ENCODE measurements at places on chromosomes 7 and 10.

DNA sequence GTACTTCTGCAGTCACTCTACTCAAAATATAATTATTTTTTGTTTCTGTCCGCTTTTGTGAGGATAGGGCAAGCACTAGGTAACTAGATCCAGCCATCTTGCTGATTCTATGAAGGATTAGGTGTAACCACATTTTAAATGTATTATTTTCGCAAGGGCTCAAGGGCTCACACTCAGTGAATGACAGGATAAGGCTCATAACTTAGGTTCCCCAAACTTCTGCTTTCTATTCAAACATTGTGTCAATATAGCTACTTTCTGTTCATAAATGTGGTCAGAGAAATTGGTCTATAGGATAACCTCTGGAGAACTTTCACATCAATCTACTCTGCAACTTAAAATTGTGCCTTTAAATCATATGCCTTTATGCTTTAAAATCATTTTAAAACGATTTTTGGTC lies 1141.2 kb downstream of the SORCS1 start:
- DNase-seq, result no peak

- no peak for DNase-seq
These were observed 6.0 kb upstream of the HMX3 start for GRCh38 chr10:123129618-123130271.

GRCh38 chr10:119673271-119673670 lies 22.1 kb downstream of the BAG3 start:
- DNase-seq, result no peak

GRCh38 chr7:100968031-100968430 lies 1.3 kb upstream of the MUC12 start:
- DNase-seq, result no peak

- DNase-seq, result no peak
These were observed 73.0 kb upstream of the ADRB1 start for GRCh38 chr10:113970641-113971040.

DNA sequence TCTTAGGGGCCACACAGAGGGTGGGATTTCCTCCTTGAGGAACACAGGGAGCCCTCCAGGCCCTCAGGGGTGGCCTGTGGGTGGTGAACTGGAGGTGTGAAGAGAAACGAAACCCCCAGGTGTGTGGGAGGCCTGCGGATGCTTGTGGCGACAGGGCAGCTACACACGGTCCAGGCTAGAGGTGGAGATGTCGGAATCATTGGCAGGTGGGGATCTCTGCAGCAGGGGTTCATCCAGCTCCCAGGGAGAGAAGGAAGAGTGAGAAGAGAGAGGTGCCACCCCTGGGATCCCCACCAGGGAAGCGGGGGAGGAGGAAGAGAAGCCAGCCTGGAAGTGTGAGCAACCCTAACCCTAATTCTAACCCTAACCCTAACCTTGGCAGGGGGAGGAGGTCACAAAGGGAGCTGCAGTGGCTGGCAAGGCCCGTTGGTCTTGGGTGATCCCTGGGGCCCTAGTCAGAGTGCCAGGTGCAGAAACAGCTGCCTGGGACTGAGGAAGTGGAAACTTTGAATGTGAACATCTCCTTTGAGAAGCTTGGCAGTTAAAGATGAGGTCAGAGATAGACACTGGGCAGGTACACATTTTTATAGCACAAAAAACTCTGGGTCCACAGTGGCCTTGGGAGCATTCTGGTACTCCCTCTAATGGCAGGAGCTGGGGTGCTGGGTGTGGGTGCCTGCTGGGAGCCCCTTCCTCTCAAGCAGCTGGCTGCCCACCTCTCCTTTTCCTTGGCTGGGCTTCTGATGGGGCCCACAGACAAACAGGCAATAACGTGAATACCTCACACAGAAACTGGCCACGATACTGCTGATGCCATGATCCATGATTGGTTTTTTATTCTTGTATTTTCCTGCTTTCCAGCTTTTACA lies 6.8 kb upstream of the AEBP1 start:
- DNase-seq, result no peak

DNA sequence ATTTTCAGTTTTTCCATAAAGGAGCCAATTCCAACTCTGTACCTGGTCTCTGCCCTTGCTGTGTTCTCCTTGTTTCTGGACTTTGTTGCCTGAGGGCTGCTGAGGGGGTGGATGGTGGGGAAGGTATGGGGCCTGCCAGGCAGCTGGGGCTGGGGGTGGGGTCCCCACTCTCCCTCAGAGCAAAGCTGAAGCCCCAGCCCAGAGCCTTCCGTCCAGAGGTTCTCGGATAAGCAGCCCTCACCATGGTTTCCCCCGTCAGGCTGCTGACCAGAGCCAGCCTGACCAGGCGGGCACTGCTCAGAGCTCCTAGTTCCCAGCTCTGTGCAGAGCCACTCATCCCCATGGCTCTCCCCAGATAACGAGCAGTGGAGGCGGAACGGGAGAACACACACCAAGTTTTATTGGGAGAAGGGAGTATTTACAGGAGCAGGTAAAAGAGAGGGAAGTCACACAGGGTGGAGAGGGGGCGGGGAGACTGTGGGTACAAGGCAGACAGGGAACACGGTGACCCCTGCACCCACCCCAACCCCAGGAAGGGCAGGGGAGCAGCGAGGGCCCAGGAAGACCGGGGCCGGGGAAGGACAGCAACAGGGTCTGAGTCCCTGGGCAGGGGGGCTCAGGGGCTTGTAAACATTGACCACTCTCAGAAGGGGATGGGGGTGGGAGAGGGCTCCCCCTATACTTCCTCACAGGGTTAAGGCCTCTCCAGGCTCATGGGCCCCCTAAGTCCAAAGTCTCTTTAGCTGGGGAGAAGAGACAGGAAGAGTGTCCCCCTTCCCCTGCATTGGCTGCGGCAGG lies 5.8 kb downstream of the GNB2 start:
- DNase-seq, result no peak

GRCh38 chr7:39083781-39084180 lies 106.1 kb downstream of the POU6F2 start:
- no peak for DNase-seq

GRCh38 chr10:124644236-124644635 lies 99.9 kb downstream of the FAM53B start:
- DNase-seq, result no peak

- no peak for DNase-seq
These were observed 16.2 kb downstream of the ZNF425 start for GRCh38 chr7:149109969-149110368.

- DNase-seq, result no peak
These were observed 148.6 kb upstream of the YAE1 start for GRCh38 chr7:39417642-39418041.

DNA sequence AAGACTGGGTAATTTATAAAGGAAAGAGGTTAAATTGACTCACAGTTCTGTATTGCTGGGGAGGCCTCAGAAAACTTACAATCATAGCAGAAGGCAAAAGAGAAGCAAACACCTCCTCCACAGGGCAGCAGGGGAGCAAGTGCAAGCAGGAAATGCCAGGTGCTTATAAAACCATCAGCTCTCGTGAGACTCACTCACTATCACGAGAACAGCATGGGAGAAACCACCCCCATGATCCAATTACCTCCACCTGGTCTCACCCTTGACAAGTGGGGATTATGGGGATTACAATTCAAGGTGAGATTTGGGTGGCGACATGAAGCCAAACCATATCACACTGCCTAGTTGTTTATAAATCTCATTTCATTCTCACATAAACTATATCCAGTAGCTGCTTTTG lies 28.0 kb upstream of the CPN1 start:
- DNase-seq, result no peak

- no peak for DNase-seq
These were observed 10.8 kb upstream of the GATA3 start for GRCh38 chr10:8043569-8044306.

DNA sequence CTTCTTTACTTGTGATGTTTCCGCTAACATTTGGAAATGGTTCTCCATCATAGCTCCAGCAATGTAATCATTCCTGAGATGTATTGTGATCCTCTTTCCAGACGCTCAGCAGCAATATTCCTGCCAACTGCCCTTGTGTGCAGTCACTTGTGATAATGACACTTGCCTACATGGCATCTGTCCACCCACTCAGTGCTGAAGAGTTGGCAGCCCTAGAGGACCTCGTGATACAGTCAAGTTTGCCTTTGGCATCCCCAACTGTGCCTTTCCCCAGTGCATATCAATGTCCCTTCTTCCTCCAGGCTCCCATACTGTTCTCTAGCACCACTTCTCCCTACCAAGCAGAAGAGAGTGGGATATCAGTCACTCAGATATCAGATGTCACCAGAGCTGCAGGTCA lies 64.9 kb downstream of the MYOF start:
- no peak for DNase-seq

DNA sequence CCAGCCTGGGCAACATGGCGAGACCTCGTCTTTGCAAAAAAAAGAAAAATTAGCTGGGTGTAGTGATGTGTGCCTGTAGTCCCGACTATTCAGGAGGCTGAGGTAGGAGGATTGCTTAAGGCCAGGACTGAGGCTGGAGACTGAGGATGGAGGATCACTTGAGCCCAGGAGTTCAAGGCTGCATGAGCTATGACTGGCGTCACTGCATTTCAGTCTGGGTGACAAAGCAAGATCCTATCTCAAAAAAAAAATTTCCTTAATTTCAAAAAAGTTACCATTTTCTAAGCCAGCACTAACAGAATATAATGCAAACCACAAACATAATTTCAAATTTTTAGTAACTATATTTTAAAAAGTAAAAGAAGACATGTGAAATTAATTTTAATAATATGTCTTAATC lies 13.4 kb upstream of the SRGN start:
- DNase-seq, result no peak

DNA sequence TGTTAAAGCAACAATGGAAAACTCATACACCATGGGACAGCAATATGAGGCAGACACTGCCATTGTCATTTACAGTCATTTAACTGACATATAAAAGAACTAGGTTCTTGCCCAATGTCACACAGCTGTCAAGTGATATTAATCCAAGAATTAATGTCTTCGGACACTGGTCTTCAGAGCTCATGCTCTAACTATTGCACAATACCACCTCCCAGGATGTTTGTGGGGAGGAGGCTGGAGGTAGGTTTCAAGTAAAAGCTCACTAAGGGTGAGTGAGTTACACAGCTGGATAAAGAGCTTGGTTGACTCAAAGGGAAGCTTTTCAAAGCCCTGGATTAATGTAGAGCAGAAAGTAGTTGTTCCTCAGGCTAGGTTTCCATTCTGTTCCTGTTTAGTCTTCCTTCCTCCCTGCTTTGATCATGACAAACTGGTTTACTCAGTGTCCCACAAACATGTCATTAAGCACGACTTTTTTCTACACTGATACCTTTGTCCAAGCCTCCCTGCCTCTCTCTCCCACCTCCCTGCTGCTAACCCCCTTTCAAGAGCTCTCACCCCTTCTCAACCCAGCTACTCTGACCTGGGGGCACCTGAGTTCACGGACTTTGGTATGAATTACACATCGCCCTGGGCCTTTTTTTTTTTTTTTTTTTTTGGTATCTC lies 987 bp upstream of the EXOC6 start:
- DNase-seq, result no peak

- peak; percentile 50 for DNase-seq
These were observed 226.4 kb upstream of the KLF14 start for GRCh38 chr7:130960208-130960988.

GRCh38 chr10:86684331-86685097 lies 16.2 kb downstream of the LDB3 start:
- DNase-seq, result no peak

DNA sequence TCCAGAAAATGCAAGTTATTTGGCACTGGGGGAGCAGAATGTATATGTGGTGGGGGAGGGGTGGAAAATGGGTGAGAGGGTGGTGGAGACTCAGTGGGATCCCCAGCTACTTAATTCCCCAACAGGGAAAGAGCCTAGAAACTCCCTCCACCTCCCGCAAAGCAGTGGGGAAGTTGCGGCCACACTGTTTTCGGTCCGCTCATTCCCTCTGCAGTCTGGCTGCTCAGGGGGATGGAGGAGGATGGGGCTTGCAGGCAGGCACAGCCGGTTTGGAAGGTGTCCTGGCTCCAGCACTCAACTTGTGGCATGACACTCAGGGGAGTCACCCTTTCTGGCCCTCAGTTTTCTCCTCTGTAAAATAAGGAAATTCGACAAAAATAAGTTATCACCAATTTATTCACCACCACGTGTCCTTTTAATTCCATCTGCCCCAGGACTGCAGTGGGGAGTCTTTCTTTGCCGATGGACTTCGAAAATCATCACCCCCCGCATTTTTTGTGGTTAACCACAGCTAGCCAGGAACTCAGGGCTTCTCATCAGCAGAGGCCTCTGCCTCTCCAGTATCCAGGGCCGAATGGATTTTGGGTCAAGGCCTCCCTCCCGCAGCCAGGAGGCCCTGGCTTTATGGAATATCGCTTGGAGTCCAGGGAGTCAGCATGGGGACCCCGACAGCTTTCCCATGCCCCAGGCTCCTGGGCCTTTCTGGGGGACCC lies 1.6 kb upstream of the HTRA1 start:
- DNase-seq, result no peak

GRCh38 chr10:3406556-3406955 lies 234.0 kb upstream of the PITRM1 start:
- no peak for DNase-seq

DNA sequence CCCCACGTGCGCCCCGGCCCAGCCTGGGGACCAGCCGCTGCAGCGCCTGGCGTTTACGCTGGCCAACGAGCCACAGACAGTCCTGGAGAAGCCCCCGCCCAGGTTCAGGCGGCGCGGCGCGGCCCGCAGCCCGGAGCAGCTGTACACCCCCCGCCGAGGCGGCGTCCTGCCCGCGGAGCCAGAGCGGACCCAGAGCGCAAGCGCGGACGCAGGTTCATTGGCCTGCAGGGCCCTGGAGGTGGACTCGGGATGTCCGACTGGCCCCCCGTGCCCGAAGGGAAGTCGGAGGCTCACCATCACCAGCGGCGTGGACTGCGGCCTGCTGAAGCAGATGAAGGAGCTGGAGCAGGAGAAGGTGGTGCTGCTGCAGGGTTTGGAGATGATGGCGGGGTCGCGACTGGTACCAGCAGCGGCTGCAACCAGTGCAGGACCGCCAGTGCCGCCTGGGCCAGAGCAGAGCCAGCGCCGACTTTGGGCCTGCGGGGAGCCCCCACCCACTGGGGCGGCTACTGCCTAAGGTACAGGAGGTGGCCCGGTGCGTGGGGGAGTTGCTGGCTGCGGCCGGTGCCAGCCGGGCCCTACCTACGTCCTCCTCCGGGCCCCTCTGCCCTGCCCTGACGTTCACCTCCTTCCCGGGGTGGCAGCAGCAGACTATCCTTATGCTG lies 72.0 kb upstream of the KCTD7 start:
- no peak for DNase-seq

DNA sequence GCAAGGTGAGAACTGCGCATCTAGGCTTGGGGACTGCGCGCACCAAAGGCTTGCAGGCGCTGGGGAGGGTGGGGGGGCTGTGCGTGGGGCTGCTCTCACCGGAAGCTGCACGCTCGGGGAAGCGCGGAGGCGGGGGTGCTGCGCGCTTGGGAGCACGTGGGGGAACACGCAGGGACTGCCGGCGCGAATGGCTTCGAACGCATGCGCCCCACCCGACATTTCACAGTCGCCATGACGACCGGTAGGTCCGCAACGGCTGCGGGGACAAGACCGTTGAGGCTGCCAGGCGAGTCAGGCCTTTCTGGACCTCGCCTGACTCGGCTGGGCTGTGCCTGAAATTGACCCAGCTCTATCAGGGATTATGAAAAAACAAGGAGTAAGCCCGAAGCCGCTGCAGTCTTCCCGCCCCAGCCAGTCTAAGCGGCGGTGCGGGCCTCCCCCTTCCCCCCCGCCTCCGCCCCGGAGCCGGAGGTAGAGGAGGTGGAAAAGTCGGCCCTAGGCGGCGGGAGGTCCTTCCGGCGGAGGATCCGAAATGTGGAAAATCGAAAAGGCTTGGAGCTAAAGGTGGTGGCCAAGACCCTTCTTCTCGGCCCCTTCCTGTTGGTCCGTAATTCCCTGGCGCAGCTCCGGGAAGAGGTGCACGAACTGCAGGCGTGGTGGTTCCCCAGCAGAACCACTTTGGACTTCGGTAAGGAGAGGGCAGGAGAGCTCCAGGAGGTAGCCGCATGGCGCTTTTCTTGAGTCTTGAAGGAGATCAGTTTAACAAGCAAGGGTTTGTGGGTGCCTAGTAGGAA lies 34.9 kb upstream of the STEAP1 start:
- peak; percentile 9 for DNase-seq
